ENCODE measurements at places on chromosomes 11 and 22.

- DNase-seq, result no peak
These were observed 2.6 kb downstream of the AP1B1 start for GRCh38 chr22:29385748-29386147.

- no peak for DNase-seq
These were observed 168.2 kb downstream of the KIRREL3 start for GRCh38 chr11:126832387-126832786.

DNA sequence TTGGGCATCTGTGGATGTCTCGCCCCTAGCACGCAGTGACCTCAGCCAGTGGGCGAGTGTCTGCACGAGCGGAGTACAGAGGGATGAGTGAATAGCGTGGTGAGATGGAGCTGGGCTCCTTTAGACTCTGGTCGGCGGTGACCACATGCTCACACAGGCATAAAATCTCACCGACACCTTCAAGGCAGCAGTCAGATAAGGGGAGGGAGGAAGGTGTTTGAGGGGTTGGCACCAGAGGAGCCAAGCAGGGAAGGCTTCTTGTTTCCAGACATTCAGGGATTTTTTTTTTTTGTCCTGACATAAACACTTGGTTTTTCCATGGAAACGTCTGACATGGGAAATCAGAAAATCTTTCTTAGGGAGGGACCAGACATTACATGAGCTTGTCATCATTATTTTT is 35.8 kb downstream of the GRIK4 start:
- no peak for DNase-seq

GRCh38 chr11:78767027-78767932 is 192.6 kb upstream of the NARS2 start:
- no peak for DNase-seq

GRCh38 chr11:20599221-20600019 is at the start of gene SLC6A5:
TSS of gene SLC6A5 (plus strand) at chr11:20599608. CDS start at chr11:20599673, 65 bp downstream.
- no peak for DNase-seq

GRCh38 chr11:102964867-102965266 is 9.3 kb upstream of the MMP13 start:
- no peak for DNase-seq

DNA sequence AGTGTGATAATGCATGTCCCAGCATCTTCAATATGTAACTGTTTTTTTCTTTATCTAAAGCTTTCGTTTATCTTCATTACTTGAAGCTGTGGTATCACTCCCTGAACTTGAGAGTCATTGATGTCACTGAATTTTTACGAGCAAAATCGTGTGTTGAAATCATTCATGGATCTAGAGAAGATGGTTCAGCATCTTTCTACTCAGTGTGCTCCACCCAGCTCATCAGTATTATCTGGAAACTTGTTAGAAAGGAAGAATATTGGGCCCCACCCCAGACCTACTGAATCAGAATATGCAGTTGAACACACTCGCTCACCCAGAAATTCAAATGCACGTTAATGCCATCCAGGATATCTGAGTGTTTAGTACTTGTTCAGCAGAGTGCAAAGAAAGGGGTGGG is 8.3 kb downstream of the CDON start:
- no peak for DNase-seq

- DNase-seq, result no peak
These were observed 48.8 kb downstream of the TRIM44 start for GRCh38 chr11:35711173-35711910.

DNA sequence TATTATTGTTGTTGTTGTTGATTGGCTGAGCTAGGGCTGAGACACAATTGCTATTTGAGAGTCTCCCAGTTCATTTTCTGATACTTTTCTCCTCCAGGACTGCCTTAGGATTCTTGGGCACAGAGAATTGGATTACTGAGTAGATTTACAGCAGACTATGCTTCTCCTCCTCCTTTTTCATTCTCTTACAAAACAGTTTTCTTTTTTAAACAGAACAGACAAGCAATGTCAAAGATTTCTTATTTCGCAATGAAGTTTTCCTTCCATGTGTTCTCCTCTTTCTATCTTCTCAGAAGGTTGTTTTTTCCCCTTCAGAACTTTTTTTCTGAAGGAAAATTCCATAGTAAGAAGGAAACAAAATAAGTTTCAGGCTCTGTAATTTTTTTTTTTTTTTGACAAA is 19.8 kb upstream of the TIMP3 start:
- DNase-seq, result no peak
